AG09319 (cell line): ENCODE measurements at places on chromosomes 1 and 21.

DNA sequence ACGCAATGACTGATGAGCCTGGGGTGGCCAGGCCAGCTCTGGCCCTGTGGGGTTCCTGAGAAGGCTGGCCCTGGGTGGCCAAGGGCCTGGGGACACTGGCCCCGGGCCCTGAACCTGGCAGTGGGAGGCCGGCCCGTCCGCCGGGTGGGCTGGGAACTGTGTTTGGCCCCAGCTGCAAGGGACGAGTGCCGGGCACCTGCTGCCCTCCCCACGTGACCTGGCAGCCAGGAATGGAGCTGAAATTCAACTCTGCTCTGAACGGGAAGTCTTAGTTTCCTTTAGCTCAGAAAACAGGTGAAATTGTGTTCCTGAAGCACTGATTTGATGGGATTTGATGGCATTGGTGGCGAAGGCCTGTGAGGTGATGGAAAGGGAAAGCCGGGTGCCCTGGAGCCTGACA is 8.2 kb upstream of the TTLL10 start:
- DNase-seq, result no peak

DNA sequence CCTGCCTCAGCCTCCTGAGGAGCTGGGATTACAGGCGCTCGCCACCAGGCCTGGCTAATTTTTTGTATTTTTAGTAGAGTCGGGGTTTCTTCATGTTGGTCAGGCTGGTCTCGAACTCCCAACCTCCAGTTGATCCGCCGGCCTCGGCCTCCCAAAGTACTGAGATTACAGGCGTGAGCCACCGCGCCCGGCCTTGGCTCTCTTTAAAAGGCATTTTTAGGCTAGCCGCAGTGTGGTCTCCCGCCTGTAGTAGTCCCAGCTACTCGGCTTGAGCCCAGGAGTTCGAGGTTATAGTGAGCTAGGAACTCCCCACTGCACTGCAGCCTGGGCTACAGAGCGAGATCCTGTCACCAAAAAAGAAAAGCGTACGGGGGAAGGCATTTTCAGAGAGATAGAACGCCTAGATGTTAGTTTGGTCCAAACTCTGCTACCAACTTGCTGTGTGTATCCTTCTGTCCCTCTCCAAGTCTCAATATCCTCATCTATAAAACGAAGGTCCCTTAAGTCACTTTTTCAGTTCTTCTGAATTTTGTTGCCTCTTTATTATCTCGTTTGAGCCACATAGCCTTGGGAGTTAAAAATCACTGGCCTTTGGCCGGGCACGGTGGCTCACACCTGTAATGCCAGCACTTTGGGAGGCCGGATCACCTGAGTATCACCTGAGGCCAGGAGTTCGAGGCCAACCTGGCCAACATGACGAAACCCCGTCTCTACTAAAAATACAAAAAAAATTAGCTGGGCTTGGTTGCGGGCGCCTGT is 734 bp downstream of the MED18 start:
- no peak for DNase-seq

DNA sequence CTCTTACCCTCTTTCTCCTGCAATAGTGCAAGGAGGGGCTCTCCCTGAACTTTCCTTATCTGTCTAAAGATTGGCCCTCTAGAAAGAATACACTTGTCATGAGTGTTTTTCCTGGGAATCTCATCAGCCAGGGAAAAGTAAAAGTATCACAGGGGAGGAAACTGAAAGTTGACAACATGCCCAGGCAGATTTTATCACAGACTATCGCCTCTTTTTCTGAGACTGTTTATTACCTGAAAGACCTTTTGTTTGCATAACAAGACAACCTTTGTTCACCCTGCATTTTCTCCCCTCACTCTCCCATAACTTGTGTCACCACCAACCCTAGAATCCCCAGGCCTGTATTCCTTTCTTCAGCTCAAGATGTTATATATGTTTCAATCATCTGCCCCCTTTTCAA is 794.7 kb upstream of the ADAMTS5 start:
- no peak for DNase-seq

- DNase-seq, result no peak
These were observed 41.7 kb downstream of the UMODL1 start for GRCh38 chr21:42112857-42113256.

DNA sequence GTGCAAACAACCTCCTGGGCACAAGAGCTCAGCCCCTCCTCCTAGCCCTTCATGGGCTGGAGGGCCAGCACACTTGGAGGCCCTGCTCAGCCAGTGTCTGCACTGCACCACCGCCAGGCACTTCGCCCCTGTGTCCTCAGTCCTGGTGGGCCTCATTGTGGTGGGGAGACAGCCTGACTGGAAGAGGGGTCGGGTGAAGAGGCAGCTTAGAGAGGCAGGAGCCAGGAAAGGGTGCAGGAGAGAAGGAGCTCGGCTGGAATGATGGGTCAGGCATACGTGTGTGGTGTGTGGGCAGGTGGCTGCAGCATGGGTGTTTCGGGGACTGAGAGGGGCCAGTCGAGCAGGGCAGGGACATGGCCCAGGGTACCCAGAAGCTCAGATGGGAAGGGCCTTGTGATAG is 4.1 kb downstream of the WNT3A start:
- DNase-seq, result no peak

- no peak for DNase-seq
These were observed 3.0 kb downstream of the EFNA3 start for GRCh38 chr1:155081472-155082300.

GRCh38 chr1:38046333-38046883 is at the start of gene POU3F1:
Gene POU3F1 (minus strand): TSS chr1:38046793. CDS start chr1:38046743, 50 bp downstream.
- DNase-seq, result no peak

DNA sequence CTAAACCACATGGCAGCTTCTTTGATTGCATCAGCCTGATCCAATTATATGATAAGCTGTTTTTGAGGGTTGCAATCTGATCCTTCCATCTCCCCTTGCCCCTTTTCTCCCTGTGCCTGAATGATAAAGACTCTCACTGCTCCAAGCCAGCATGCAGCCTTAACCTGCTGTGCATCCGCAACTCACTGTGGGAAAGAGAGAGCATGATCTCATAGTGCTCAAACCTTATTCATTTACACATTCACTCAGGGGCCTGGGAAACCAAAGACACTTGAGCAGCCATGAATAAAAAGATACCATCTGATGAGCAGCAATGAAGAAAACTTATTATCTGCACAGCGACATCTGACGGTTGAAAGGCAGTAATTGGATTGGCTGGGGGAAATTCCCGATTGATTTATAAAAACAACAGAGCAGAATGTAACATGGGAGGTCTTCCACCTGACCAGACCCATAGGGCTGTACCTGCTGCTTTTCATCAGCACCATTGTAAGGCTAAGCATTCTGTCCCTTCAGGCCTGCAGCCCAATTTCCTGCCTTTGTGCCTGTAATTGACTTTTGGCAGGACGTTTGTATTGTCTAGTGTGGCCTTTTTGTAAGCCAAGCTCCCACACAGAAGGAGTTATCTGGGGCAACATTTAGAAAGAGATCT is 62.5 kb downstream of the KIAA0040 start:
- DNase-seq, result no peak

GRCh38 chr1:225880222-225880588 is 2.0 kb downstream of the TMEM63A start:
- no peak for DNase-seq

GRCh38 chr1:1299686-1300351 is 7.9 kb downstream of the ACAP3 start:
- no peak for DNase-seq

GRCh38 chr1:247291161-247291560 is 35.3 kb downstream of the VN1R5 start:
- DNase-seq, result no peak

- DNase-seq, result no peak
These were observed 30.1 kb downstream of the SZT2 start for GRCh38 chr1:43419627-43420425.

- no peak for DNase-seq
These were observed 354.9 kb upstream of the ADAMTS5 start for GRCh38 chr21:27321791-27322190.

DNA sequence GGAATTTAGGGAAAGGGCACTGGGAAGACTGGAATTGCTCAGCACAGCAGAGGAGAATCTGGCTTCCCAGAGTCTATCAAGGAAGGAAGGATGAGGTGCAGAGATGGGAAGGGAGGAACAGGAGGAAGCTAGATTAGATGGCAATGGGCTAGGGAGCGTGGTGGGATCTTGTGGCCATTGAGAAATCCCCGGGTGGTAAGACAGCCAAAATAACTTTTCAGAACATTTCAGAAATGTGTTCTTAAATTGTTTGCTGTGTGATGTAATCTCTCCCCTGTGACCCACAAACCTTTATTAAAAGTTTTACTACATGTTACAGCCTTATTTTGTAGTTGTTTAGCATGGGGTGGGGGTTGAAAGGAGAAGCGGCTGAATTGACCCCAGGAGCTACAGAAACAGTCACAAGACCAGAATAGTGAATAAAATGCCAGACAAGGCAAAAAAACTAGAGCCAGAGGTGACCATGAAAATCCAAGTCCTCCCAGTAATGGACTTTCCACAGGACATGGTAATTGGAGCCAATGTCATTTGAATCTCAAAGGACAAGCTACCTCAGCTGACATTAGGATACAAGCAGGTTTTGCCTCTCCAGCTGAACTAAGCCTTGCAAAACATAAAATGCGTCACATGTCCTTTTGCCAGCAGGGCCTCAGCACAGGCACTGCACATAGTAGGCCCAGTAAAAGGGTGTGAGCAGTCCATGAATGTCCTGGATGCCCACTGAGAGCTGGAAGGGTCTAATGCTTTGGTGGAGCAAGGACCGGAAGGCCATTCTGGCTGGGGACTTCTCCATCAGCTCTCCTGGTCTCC is 980 bp upstream of the AHCYL1 start:
- DNase-seq, result no peak

DNA sequence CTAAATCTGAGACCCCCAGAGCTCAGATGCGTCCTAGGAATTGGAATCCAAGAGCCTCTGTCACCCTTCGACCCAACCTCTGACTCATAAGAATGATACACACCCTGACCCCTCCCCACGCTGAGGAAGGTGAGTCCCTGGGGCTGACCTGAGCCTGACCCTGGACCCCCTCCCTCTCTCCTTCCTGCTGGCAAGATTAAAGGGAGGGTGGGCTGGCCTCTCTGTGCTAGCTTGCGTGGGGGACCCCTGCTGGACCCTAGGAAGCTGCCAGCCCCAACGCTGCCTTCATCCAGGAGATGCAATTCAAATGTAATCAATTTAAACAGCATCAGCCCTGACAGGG is 627 bp downstream of the PLEKHA6 start:
- no peak for DNase-seq

DNA sequence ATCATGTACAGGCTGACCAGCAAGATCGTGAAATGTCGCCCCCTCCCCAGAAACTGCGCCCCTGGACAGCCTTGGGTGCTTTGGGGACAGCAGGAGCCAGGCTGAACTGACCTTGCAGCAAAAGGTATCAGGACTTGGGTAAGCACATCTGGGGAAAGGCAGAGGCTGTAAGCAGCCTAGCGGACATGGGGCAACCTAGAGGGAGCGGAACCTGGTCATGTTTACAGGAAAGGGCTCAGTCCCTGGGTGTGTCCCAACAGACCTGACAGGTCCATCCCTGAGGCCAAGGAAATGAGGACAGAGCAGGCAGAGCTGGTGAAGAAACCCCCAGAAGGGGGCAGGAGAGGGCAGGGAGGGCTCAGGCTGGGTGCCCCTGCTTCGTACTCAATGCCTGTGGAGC is 3.1 kb upstream of the S100A8 start:
- no peak for DNase-seq

GRCh38 chr1:23448846-23449245 is 24.3 kb upstream of the TCEA3 start:
- DNase-seq, result no peak

DNA sequence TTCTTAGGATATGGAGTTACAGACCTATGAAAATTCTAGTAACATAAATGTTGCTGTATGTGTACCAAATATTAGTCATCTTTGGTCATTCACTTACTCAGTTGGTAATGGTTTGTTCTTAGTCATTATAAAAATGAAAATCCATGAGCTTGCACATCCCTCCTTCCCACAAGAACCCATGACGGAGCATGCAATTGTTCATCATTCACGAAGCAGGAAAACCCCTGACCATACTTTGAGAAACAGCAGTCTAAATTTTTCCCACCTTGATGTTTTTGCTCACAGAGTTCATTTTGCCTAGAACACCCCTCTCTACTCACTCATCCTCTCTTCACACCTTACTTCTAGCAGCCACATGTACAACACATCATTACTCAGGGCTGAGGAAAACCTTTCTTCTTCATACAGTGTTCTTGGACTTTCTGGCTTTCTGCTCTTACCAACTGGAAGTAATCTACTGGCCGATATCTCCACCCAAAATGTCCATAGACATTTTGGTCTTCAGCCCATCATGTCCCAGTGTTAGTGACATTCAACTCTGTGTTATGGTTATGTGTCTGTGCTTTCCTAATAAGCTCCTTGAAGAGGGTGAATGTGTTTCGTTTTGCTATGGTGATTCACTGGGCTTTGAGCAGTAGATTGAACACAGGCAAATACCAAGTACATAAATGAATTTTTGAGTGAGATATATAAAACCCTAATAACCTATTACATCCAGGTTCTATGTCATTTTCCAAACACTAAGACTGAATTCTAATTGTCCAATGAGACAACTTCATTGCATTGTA is 189.9 kb downstream of the ZC3H11B start:
- DNase-seq, result no peak

GRCh38 chr1:11596295-11596694 is 57.9 kb downstream of the FBXO2 start:
- no peak for DNase-seq

- no peak for DNase-seq
These were observed 82.4 kb downstream of the PBX1 start for GRCh38 chr1:164641353-164641730.

- DNase-seq, result peak; percentile 29
These were observed at the start of gene TMCO4 for GRCh38 chr1:19799230-19800075. Gene TMCO4 (minus strand): TSS chr1:19799916. CDS start chr1:19780758, 19,158 bp downstream.

- DNase-seq, result no peak
These were observed 171.9 kb upstream of the USP25 start for GRCh38 chr21:15557925-15558324.

DNA sequence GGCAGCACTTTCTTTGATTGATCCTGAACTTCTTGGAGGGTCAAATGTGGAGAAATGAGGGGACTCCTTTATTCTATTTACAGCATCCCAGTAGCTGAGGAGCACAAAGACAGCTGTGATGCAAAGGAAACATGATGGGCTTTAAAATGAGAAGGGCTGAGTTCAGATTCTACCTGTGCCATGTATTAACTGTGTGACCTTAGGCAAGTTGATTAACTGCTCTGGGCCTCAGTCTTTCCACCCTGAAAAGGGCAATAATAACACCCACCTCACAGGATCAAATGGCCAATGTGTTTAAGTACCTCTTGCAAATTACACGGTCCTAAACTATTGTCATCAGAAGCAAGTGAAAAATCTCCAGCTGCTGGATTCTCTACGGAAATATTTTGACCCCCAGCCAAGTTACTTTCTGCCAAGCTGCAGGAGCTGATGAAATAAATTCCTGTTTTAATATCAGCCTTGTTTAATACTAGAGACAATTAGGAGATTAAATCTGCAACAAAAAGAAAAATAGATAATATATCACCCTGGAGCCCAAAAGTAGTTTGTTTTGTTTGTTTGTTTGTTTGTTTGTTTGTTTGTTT is 15.7 kb downstream of the TMEM81 start:
- DNase-seq, result no peak

- DNase-seq, result no peak
These were observed 21.6 kb upstream of the MAGOH start for GRCh38 chr1:53259932-53260331.
